Endodermal cell (in vitro differentiated cells): ENCODE measurements at places on chromosomes 2 and 18. TPM values are rescaled to one million over a fixed set of nuclear protein-coding genes. Genes with fewer than 3 reads are reported as not detected.

The INHA gene
- total RNA-seq, result 0.48 and 0.88 TPM in 2 replicates

DNA sequence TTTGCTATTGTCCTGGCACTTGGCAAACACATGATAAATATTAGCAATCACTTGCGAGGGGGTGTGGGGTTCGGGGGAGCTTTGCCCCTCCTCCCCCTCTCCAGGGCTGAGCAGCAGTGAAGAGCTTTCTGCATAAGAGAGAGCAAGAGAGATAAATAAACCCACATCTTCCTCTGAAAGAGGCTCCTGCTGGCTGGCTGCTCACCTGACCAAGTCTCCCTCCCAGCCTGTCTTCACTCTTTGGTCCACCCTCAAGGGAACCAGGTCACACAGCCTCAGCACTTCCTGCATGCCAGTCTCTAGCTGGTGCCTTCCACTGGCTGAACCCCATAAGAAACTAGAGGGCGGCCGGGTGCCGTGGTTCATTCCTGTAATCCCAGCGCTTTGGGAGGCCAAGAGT lies 18.5 kb upstream of the YWHAQ start:
- no peak overlapping the region for H3K27ac ChIP-seq
- no peaks in the 10 kb centered on the region for H3K4me1 ChIP-seq
- DNase-seq, result peak; percentile 67
- no peaks in the 10 kb centered on the region for H3K27me3 ChIP-seq
- no peaks in the 10 kb centered on the region for H3K36me3 ChIP-seq

DNA sequence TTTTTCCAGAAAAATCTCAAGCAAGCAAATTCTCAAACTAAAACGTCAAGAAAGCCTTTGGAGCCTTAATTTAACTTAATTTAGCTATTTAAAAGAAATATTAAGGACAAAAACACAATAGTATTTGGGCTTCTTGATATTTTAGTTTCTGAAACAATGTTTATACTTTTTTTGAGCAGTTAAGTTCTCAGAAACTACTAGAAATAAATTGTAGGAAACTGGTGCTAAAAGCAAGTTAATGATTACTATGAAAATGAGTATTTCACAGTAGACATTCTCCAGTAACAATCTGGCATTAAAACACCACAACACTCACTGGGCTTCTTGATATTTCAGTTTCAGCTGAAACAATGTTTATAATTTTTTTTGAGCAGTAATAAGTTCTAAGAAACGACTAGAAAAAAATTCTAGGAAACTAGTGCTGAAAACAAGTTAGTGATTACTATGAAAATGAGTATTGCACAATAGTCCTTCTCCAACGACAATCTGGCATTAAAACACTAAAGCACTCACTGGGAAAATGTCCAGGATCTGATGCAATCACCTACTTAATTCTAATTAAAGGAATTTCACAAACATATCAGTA lies 45.1 kb downstream of the TRAK2 start:
- no peaks in the 10 kb centered on the region for H3K36me3 ChIP-seq
- no peaks in the 10 kb centered on the region for H3K27me3 ChIP-seq
- H3K4me1 ChIP-seq, result peaks cover 10% of the 10 kb centered on the region

- no peak overlapping the region for H3K27ac ChIP-seq
- H3K36me3 ChIP-seq, result peaks cover 88% of the 10 kb centered on the region
- DNase-seq, result no peak
- no peaks in the 10 kb centered on the region for H3K27me3 ChIP-seq
- H3K4me1 ChIP-seq, result peaks cover 8% of the 10 kb centered on the region
Measured at GRCh38 chr2:159769147-159769546, 28.9 kb downstream of the CD302 start.

GRCh38 chr2:199258291-199258690 lies 199.4 kb downstream of the SATB2 start:
- H3K27ac ChIP-seq, result no peak overlapping the region
- H3K4me1 ChIP-seq, result no peaks in the 10 kb centered on the region
- no peaks in the 10 kb centered on the region for H3K36me3 ChIP-seq

The MAP3K19 gene
- not detected in 3 replicates for total RNA-seq

The CYP26B1 gene
- total RNA-seq, result 0.09 TPM in 1 of 2 replicates, not detected in the other

DNA sequence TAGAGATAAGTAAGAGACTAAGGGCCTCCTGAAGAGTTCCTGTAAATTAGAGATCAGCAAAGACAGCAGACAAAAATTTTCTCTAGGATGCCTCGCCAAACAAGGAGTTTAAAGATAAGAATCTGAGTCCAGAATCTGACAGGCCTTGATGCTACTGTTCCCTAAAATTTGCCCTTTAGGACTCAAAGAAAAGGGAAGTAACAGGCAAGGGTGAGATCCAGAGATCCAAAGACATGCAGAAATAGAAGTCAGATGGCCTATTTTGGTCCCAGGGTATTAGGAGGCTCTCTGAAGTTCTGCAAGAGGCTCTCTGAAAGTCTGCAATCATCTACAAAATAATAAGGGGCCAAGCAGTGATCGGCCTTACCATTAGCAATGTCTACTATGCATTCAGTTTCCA lies 33.0 kb downstream of the GALNT5 start:
- H3K4me3 ChIP-seq, result no peak overlapping the region
- no peak for DNase-seq
- H3K36me3 ChIP-seq, result no peaks in the 10 kb centered on the region
- no peaks in the 10 kb centered on the region for H3K27me3 ChIP-seq

DNA sequence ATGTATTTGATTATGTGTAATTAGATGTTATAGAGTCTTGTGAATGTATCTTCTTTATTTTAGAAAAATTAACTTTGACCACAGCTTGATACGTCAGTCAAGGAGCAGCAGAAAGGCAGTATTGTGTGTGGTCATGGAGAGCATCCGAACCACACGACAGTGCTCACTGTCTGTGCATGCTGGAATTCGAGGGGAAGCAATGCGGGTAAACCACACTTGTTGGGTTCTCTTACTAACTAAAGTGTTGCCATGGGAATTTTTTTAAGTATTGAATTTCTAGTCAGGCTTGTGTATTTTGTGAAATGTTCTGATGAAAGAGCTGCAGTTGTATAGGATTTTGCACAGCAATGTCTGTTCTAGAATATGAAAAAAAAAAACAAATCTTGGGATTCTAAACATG lies 4.8 kb downstream of the PJVK start:
- no peaks in the 10 kb centered on the region for H3K27me3 ChIP-seq
- H3K4me1 ChIP-seq, result no peaks in the 10 kb centered on the region
- no peak for DNase-seq
- no peak overlapping the region for H3K4me3 ChIP-seq
- no peaks in the 10 kb centered on the region for H3K36me3 ChIP-seq
- no peak overlapping the region for H3K27ac ChIP-seq

DNA sequence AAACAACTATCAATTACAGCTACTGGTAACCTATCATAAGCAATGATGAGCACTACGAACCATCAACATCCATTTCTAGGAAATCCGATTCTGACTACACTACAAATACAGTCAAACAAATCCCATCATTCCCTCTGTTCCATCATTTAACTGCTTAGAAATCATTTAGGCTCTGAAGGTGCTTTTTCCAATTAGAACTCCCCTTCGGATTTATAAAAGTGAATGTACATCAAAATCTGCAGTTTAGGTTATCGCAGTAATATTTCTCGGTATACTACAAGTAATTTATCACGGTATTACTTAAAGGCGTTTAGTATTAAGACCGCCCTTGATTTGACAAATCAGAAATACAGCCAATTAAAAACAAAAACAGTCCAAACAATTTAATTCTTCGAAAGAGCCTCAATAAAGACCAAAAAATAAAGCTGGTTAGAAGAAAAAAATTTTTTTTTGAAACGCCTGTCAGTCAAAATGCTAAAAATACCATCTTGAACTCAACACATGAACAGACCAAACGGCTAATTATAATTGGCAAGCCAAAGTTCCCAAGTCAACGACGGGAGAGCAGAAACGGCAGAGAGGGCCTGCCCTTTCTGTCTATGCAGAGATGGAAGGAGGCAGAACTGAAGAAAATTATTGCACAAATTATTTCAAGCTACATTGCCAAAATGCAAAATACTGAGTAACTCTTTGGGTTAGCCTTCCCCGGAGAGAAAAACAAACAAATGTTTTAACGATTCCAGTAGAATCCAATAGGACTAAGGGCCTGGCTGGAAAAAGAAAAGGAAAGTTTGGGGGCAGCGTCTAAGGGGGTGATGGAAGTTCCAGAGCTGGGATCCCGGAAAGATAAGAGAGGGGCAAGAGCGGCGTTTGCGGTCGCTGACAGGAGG lies 1.2 kb downstream of the VPS54 start:
- no peaks in the 10 kb centered on the region for H3K27me3 ChIP-seq
- H3K4me1 ChIP-seq, result no peaks in the 10 kb centered on the region
- no peaks in the 10 kb centered on the region for H3K36me3 ChIP-seq
- H3K27ac ChIP-seq, result peak overlapping the region; percentile 76

The IMPA2 gene
- 60.4 and 68.0 TPM in 2 replicates for total RNA-seq

GRCh38 chr2:42193722-42194187 lies 24.6 kb downstream of the EML4 start:
- no peaks in the 10 kb centered on the region for H3K27me3 ChIP-seq
- no peak overlapping the region for H3K4me3 ChIP-seq
- DNase-seq, result no peak
- H3K36me3 ChIP-seq, result peaks cover 5% of the 10 kb centered on the region

The EVX2 gene
- not detected in 3 replicates for total RNA-seq

The SERPINB12 gene
- not detected in 2 replicates for total RNA-seq

DNA sequence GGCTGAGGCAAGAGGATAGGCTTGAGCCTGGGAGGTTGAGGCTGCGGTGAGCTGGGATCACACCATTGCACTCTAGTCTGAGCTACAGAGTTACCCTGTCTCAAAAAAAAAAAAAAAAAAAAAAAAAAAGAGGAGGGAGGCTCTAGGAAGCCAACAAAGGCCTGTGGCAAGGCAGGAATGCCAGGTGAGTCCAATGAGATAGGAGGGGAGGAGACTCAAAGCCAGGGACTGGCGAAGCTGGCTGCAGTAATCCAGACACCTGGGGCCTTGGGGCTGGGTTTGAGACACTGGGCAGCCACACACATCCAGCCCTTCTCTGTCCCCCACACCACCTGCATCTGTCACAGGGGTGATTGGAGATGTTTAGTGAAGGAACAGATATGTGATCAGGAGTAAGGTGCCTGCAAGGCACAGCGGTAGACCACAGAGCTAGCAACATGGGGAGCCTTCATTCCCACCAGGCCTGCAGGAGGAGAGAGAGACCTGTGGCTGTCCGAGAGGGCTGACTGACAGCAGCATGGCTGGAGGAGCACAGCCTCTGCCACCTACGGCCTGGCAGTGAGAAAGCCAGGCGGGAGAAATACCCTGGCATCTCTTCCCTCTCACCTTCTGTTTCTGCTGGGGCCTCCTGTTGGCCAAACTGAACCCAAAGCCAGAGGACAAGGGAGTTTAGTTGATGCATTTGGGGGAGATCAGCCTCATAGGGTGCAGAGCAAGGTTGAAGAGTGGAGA lies 9.5 kb downstream of the CHPF start:
- H3K36me3 ChIP-seq, result no peaks in the 10 kb centered on the region
- peaks cover 14% of the 10 kb centered on the region for H3K4me1 ChIP-seq
- no peak overlapping the region for H3K27ac ChIP-seq

The FKBP1B gene
- 28.1 to 35.3 TPM (median 32.3 TPM) in 3 replicates for total RNA-seq

GRCh38 chr18:42801706-42802105 lies 313.8 kb downstream of the RIT2 start:
- H3K4me1 ChIP-seq, result peaks cover 3% of the 10 kb centered on the region
- H3K27me3 ChIP-seq, result no peaks in the 10 kb centered on the region
- H3K36me3 ChIP-seq, result no peaks in the 10 kb centered on the region
- no peak overlapping the region for H3K27ac ChIP-seq
- no peak overlapping the region for H3K4me3 ChIP-seq

The LONRF2 gene
- total RNA-seq, result 0.36 and 0.40 TPM in 2 replicates
